ENCODE measurements at places on chromosomes 6 and 20. TPM values are rescaled to one million over a fixed set of nuclear protein-coding genes. Genes with fewer than 3 reads are reported as not detected.

Gene WFDC10B
- 0.07 TPM for polyA plus RNA-seq

Gene DEF6
- 25.2 TPM for polyA plus RNA-seq

Gene COQ3
- 12.8 TPM for polyA plus RNA-seq

Gene SGK2
- polyA plus RNA-seq = 0.26 TPM

Gene EYS
- polyA plus RNA-seq = not detected

Gene IGF2R
- polyA plus RNA-seq = 12.9 TPM

Gene PNLDC1
- polyA plus RNA-seq = 0.02 TPM

Gene SPEF1
- polyA plus RNA-seq = 0.07 TPM

Gene SOX18
- 3.1 TPM for polyA plus RNA-seq

Gene SNAP91
- polyA plus RNA-seq = 0.04 TPM

Gene NCOA3
- polyA plus RNA-seq = 7.2 TPM

Gene HSPA1L
- polyA plus RNA-seq = 0.42 TPM

Gene TMEM200A
- 0.27 TPM for polyA plus RNA-seq

Gene MOG
- not detected for polyA plus RNA-seq

Gene RNF217
- 3.4 TPM for polyA plus RNA-seq

Gene TMEM151B
- not detected for polyA plus RNA-seq

Gene TGM3
- 1,528 TPM for polyA plus RNA-seq

Gene ZNF831
- 0.09 TPM for polyA plus RNA-seq

Gene PPDPF
- 1,105 TPM for polyA plus RNA-seq

Gene SIRPB2
- polyA plus RNA-seq = 0.75 TPM

Gene C20orf202
- 0.27 TPM for polyA plus RNA-seq

Gene SMLR1
- not detected for polyA plus RNA-seq

Gene GABRR1
- 0.20 TPM for polyA plus RNA-seq

Gene OR2J3
- not detected for polyA plus RNA-seq

Gene ABRACL
- 54.0 TPM for polyA plus RNA-seq

Gene ZNF341
- 2.6 TPM for polyA plus RNA-seq

Gene FAM217A
- polyA plus RNA-seq = not detected

Gene BPIFB1
- polyA plus RNA-seq = 1.4 TPM

Measured in esophagus (tissue), 2 donors.